Stimulated activated naive CD8-positive, alpha-beta T cell treated with anti-CD3 and anti-CD28 coated beads, Interleukin-15, Interleukin-2, amounts not matched to agents 100 U/mL and 50 U/mL, for 24 hours (primary cell): ENCODE measurements at places on chromosomes 1 and 21.

DNA sequence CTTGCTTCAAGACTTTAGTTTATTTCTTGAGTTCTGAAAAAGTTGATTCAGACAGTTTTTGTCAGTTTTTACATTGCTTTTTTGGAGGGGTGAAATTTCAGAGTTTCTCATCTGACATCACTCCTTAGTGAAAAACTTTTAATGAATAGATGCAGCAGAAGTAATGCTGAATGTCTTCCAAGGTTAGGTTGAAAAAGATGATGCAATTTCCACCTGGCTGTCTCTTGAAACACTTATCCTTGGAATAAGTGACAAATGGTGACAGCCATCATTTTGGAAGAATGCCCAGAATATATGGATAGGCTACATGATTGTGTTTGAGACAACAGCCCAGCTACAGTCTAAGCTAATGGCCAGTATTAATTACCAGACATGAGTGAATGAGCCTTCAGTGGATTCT is 140.8 kb downstream of the ZNF644 start:
- no peak for DNase-seq

DNA sequence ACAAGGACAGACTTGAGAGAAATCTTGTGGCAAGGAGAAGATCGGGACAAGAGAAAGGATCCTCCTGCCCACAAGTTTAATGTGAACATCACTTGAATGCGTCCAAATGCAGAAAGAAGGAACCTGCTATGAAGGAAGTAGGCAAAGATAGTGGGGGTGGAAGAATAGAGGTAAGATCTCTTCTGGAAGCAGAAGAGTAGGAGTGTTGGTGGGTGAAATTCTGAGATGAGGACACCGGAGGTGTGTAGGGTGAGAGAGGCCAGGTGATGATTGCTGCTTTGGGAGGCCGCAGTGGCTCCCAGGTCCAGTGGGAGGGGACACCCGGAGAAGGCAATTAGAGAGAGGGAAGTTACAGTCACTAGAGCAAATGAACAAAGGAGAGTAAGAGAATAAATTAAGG is 6.8 kb downstream of the RYR2 start:
- no peak for DNase-seq

- DNase-seq = peak; percentile 79
Observed at GRCh38 chr1:19240673-19241538, 10.4 kb downstream of the EMC1 start.

DNA sequence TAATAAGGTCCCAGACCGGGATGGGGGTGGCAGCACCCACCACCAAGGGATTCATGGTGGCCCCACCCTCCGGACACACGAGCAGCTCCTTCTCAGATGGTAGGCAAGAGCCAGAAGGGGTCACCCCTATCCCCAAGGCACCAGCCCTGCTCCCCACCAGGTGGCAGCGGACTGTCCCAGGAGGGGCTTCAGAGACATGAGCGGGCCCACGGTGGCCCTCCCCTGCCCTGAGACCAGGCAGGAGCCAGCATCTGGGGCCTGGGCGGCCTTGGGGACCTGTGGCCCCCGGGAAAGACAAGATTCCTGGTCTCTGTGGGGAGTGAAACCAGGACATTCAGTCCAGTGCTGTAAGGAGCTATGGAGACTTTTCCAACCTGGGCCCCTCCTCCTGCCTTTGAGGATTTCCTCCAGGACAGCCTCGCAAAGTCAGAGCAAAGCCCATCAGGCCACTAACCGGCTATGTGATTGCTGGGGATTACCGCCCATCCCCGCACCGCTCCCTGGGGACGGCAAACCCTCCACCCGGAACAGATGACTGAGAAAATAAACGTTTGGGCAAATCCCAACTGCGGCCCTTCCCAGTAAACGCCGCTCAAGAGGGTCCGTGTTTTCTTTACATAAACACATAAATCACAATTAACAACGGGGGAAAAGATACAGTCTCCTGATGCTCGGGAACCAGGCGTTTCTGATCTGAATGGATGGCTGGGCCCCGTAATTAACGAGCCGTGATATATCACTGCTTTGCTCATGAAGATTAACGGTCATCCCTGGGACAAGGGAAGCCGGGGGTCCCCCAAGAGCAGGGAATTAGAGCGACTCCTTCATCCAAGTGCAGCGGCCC is 50.9 kb upstream of the ARHGEF16 start:
- no peak for DNase-seq

DNA sequence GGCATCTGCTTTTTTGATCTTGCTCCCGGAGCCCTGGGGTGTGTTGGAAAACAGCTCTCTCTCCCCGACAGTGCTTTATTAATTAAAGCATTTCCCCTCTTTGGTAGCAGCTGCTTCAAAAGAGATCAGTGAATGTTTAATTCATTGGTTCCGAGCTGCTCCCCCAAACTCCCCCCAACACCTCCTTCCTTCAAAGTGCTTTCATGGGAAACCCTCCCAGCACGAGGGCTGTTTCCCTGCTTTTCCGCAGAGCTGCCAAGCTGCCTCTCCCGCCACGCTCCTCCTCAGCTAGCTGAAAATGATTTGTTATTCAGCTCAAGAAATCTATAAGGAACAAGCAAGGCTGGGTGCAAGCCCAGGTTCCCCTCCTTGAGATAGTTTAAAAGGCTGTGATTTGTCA is 40.0 kb upstream of the DISP3 start:
- no peak for DNase-seq

DNA sequence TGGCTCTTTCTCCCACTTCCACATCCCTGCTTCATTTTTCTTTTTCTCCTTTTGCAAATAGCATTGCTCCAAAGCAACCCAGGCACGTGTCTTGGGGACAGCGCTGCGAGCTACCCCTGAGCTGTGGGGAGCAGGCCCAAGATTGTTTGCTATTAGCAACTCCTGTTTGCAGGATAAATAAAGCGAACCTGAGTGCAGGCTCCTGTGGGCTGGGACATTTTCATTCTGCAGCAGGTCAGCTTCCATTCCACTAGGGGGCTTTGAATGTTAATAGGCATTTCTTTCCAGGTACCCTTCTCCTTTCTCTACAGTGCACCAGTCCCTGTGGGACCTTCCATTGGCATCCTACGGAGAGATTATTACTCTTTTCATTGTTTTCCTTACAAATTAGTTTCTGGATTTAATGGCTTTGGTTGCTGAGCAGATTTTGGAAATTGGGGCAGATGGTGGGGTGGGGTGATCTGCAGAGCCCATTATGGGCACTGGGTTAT is 54.0 kb downstream of the OLFML3 start:
- DNase-seq = peak; percentile 5

DNA sequence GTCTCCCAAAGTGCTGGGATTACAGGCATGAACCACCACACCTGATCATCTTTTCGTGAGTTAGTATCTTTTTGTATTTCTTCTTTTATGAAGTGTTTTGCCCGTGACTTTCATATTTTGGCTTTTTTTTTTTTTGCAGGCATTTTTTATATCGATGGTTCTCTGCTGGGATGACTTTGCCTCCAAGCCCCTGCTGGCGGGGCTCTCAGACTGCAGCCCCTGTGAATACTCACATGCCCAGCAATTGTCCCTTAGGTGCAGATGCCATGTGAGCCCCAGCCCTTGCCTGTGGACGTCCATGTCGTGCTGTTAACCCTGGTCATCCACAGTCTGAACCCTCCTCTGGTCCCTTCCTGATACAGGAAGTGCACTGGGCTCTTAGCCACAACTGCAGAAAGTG is 21.7 kb downstream of the CRYAA start:
- DNase-seq = no peak

- no peak for DNase-seq
Observed at GRCh38 chr1:201059871-201060555, 36.5 kb upstream of the KIF21B start.
